ENCODE measurements at places on chromosomes 3 and 15.

DNA sequence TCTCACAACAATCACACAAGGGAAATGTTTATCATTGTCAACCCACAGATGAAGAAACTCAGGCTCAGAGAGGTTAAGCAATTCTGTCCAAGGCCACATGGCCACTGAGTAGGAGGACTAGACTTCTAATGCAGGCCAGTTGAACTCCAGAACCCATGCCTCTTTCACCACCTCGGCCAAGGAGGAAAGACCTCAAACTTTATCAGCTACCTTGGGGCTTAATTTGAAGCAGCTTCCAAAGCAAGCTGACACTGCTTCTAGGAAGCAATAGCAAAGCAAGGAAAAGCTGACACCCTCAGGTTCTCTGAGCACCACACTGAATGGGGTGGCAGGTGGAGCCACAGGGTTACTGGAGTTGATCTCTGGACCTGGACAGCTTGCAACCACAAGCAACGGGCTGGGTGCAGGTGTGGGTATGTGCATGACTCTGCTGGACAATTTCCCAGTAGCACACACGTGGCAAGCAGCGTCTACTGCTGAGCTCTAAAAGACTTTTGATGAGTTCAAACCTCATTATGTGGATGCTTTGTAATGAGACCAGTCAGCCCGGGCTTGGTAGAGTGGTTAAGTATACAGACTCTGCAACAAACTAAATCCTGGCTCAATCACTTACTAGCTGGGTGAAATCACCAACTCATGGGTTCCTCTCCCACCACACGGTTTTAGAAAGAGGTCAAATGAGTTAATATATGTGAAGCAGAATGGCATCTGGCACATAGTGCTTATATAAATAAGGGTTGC is 23.1 kb downstream of the CCNL1 start:
- no peak for DNase-seq

- DNase-seq, result no peak
Measured at GRCh38 chr3:177468816-177469215, 271.5 kb upstream of the TBL1XR1 start.

DNA sequence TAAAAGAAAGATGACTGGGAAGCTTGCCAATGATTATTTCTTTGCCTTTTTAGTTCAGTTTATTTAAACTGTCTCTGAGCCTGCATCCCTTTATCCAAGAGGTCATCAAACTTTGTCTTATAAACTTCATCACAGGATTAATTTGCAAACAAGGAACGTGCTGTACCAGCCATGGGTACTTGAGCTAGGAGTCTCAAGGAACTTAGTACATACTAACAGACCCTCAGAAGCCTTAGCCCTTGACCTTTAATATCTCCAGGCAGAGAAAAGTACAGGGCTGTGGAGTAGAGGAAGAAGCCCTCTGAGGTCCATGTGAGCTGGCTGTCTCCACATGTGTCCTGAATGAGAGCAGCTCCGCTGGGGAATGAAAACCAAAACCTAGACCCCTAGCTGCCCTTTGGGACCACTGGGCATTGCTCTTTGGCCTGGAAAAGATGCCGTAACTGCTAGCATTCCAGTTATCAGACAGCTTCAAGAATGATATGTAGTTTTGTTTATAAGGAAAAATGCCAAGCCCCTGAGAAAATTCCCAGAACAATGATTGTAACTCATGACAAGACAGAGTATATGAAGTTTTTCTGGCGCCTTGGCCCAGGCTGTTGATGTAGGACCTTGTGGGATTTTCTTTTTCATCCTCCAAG is 92.1 kb downstream of the ASB7 start:
- DNase-seq, result no peak

DNA sequence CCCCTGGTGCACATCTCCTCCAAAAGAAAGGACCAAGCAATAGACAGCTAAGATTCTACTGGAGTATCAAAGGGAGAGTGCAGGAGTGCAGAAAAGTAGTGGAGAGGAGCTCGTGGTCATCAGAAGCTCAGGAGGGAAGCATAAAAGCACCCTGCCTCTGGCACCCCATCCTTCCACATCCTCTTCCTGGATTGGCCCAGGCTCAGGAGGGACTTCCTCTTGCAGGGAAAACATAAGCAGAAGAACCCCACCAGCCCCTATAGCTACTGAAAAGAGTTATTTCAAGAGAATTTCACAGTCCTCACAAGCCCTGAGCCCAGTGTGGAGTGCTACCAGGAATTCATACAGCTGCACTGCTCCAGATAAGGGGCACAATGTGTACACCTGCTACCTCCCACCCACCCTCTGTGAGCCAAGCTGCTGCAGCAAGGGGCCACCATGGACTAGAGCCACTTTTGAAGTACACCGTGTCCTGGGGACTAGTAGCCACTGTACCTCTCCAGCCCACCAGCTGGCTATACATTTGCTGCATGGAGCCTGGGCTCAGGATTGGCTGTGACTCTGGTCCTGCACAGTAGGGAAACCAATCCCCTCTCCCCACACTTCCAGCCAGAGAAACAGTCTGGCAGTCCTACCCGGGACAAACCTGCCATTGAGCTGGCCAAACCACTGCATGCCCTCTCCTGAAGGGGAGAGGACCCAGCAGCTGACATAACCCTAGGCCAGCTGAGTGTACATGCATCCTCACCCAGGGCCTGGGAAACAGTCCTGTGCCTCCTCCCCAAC is 43.0 kb downstream of the CD200R1 start:
- no peak for DNase-seq

DNA sequence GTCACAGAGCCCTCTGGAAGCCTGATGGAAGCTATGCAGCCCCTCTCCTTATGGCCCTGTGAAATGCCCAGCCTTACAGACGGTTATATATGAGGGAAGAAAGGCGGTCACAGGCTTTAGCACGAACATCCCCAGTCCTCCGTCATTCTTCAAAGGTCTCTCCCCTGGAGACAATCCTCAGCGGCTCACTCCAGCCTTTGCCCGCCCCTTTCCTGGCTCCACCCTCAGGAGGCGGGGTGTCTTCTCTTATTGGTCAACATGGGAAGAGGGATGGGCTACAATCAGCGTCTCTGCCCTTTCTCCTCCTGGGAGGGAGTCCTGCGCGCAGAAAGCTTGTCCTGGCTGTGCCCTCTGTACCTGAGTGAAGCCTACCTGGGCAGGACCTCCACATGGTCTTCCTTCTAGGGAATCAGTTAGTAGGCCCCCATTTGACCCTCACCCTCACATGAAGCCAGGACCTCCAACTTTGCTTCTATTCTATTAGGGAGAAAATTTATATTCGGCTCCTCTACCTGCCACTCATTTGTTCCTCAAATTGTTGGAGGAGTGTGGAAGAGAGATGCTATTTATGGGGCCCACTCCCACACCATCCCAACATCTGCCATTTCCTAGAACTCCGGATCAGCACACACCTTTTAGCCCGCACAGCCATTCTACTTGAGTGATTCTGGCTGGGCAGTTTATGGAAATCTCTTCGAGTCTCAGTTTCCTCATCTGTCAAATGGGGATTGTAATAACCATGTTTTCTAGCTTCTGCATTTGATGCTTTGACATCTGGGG is 112.9 kb upstream of the SLC6A11 start:
- DNase-seq, result no peak

DNA sequence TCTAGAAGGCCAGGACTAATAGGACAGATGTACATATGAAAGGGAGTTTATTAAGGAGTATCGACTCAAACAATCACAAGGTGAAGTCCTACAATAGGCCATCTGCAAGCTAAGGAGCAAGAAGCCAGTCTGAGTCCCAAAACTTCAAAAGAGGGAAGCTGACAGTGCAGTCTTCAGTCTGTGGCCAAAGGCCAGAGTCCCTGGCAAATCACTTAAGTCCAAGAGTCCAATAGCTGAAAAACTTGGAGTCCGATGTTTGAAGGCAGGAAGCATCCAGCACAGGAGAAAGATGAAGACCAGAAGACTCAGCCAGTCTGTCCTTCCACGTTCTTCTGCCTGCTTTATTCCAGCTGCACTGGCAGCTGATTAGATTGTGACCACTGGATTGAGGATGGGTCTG is 11.1 kb upstream of the CELF6 start:
- no peak for DNase-seq

GRCh38 chr3:31179768-31180167 is 285.3 kb upstream of the GADL1 start:
- DNase-seq, result no peak

- no peak for DNase-seq
Measured at GRCh38 chr15:32121384-32121695, 91.0 kb downstream of the CHRNA7 start.

GRCh38 chr15:60413231-60413824 is 15.5 kb upstream of the ANXA2 start:
- no peak for DNase-seq

GRCh38 chr15:43292375-43293078 is 25.8 kb upstream of the TGM5 start:
- DNase-seq, result no peak

DNA sequence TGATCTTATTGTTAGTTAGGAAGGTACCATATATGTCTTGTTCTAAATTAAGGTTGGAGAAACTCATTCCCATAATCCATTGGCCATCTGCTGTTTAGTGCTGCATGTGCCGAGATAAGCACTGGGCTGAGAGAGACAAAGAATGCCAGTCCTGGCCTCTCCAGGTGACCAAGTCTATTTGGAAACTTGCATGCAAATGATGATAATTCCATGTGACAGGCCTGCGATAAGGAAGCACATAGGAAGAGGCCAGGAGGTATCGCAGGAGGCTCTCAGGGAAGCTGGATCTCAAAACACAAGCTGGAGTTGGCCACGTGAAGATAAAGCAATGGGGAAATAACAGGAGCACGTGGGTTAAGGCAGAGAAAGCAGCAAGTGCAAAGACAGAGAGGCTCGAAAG is 39.7 kb downstream of the MYO5C start:
- no peak for DNase-seq

GRCh38 chr3:63724987-63725386 is 72.5 kb downstream of the SNTN start:
- DNase-seq, result no peak
